SK-N-MC (cell line): ENCODE measurements at places on chromosomes 11 and 22.

GRCh38 chr11:95975343-95975742 lies 51.4 kb upstream of the MTMR2 start:
- no peak for DNase-seq

DNA sequence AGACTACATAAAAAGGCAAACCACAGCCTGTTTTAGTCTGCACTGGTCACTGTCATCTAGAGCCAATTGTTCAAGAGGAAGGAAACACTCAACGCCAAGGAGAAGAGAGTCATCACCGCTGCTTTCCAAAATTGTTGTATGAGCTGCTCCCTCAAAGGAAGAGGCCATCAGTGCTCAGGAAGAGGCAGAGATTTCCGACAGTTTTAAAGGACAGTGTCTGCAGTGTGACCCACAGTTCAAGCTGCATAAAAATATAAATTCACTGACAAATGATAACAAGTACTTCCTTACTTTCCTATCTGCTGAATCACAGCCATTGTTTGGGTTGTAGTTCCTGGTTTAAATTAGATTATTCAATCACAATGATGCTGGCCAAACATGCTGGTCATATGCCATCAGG lies 16.4 kb downstream of the PRCP start:
- no peak for DNase-seq

- DNase-seq: no peak
These were observed 23.0 kb downstream of the FDX1 start for GRCh38 chr11:110452720-110453119.

DNA sequence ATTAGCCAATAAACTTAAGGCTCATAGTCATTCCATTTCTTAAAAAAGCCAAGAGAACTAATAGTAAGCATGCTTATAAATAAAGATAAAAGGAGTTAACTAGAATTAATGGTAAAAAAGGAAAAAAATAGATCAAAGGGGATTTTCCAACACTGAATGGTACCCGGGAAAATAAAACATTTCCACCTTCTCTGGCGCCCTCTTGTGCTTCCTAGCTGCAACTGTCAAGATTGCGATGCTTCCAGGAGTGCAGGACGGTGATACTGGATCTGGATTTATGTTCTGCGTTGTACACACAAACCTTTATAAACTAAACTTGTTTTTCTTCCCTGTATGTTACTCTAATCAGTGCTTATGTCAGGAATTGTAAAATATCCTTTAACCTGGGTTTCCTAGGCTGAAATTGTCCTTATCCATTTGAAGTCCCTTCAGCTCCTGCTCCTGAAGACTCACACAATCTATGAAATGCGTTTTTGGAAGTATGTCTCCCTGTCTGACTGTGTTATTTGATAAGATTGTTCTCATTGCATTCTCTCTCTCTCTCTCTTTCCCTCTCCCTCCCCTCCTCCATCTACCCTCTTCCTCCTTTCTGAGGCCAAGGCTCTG lies 9.6 kb upstream of the HTATIP2 start:
- DNase-seq: no peak

DNA sequence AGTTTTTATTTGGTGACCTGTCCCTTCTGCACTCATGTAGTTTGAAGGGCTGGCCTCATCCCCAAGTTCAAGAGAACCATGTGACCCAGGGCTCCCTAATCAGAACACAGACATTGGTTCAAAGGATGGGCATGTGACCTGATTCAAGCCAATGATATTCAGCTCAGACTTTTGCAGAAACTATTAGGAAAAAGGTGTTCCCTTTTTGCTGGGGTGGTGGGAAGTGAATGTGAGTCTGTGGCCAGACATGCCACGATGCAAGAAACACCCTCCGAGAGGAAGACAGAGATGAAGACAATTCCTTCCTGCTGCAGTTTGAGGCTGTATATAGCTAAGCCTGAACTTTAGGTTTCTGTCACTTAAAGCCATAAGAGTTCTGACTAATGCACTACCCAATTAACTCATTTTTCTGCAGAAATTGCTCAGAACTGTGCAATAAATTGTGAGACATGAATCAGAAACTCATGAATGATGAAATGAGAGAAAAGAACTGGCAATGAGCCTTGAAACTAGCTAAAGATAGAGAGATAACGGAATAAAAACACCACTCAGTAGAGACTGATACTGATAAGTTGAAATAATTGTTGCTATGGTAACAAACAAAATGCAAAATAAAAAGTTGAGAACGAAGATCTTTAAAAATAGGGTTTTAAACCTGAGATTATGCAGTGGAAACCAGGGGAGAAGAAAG lies 9.2 kb upstream of the MAPK1 start:
- DNase-seq: no peak

DNA sequence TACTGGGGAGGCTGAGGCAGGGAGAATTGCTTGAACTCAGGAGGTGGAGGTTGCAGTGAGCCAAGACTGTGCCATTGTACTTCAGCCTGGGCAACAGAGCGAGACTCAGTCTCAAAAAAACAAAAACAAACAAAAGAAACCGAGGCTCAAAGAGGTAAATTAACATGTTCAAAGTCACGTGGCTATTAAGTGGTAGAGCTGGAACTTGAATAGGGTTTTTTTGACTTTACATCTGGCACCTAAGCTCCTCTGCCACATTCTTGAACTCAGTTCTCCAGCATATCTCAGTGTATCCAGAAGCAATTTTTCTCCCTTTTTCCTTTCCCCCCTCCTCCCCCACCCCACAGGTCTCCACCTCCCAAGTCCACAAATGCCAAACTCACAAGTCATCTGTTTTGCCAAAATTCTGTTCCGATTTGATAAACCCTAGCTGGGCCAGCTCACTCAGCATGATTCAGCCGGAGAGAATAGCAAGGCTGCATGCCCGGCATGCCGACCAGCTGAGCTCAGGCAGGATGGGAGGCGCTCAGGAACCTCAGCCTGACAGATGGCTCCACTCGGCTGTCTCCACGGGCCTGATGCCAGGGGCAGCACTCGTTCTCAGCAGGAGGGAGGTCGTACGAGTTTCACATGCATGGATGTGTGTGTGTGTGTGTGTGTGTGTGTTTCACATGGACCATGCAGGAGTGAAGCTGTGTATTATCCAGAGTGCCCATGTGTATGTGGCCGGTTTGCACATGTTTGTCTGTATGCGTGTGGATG lies 63.2 kb upstream of the RRAS2 start:
- no peak for DNase-seq

GRCh38 chr22:21932347-21932746 lies 20.3 kb downstream of the PPM1F start:
- DNase-seq: no peak

- no peak for DNase-seq
These were observed 4.3 kb downstream of the SRRD start for GRCh38 chr22:26487996-26488395.

GRCh38 chr22:36330127-36330526 lies 57.6 kb downstream of the MYH9 start:
- no peak for DNase-seq
